ENCODE measurements at places on chromosomes 2 and 18.

GRCh38 chr2:3022841-3023372, 354.7 kb downstream of the EIPR1 start:
- no peak for DNase-seq

DNA sequence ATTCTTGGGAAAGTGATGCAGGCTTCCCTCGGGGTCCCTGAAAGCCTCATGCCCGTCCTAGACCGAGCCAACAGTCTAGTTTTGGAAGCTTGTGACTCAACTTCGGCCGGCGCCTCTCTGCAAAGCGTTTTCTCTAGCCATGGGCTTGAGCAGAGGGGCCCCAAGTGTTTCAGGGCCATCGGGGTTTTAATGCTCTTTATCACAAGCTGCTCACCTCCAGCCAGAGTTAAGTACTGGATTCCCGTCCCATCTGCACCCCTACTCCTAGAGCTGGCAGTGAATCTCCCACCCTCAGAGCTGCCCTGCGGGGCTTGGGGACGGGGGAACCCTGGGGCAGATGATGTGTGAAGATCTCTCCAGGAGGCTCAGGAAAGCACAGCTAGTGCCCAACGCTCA, 7.3 kb downstream of the RAX start:
- DNase-seq, result no peak

GRCh38 chr2:17804358-17804757, 11.9 kb upstream of the MSGN1 start:
- DNase-seq, result no peak

- no peak for DNase-seq
Measured at GRCh38 chr18:73724958-73725357, 422.7 kb downstream of the FBXO15 start.

- DNase-seq, result no peak
Measured at GRCh38 chr2:207225773-207226172, 60.0 kb upstream of the KLF7 start.

- no peak for DNase-seq
Measured at GRCh38 chr2:218861645-218862318, 2.2 kb downstream of the WNT6 start.

- DNase-seq, result no peak
Measured at GRCh38 chr2:225244933-225245332, 154.6 kb upstream of the NYAP2 start.

DNA sequence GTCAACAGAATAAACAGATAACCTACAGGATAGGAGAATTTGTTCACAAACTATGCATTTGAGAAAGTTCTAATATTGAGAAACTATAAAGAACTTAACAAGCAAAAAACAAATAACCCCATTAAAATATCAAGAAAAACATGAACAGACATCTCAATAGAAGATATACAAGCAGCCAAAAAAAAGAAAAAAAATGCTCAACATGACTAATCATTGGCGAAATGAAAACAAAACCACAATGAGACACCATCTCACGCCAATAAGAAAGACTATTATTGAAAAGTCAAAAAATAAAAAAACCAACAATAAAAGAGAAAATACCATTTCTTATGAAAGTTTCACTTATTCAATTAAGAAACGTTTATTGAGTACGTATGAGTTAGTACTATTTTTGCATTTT, 800.5 kb downstream of the CBLN2 start:
- DNase-seq, result no peak

- no peak for DNase-seq
Measured at GRCh38 chr2:204479557-204479956, 65.7 kb upstream of the PARD3B start.

DNA sequence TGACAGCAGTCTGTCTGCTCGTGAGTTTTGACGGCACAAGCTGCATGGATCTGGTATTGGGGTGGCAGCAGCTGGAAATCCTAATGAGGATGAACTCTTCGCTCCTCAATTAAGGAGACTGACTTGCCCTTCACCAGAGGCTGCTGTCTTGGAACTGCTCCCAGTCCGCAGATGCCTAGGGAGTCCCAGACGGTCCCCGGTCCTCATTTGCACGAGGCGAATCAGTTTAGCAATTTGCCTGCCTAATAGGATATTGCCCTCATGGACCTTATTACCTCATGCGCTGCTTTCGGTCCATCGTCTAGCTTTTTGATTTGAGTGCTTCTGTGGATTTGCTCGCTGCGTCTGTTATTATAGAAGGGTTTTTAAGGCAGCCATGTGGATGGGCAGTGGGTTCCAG, 40.6 kb downstream of the ASAP2 start:
- no peak for DNase-seq

- DNase-seq, result no peak
Measured at GRCh38 chr2:200765995-200766660, 45.6 kb upstream of the BZW1 start.

GRCh38 chr18:69648486-69648885, 247.8 kb downstream of the DOK6 start:
- DNase-seq, result no peak
